Activated naive CD8-positive, alpha-beta T cell treated with anti-CD3 and anti-CD28 coated beads, Interleukin-2, amount 50 U/mL, for 16 hours (primary cell): ENCODE measurements at places on chromosomes 13 and 19.

DNA sequence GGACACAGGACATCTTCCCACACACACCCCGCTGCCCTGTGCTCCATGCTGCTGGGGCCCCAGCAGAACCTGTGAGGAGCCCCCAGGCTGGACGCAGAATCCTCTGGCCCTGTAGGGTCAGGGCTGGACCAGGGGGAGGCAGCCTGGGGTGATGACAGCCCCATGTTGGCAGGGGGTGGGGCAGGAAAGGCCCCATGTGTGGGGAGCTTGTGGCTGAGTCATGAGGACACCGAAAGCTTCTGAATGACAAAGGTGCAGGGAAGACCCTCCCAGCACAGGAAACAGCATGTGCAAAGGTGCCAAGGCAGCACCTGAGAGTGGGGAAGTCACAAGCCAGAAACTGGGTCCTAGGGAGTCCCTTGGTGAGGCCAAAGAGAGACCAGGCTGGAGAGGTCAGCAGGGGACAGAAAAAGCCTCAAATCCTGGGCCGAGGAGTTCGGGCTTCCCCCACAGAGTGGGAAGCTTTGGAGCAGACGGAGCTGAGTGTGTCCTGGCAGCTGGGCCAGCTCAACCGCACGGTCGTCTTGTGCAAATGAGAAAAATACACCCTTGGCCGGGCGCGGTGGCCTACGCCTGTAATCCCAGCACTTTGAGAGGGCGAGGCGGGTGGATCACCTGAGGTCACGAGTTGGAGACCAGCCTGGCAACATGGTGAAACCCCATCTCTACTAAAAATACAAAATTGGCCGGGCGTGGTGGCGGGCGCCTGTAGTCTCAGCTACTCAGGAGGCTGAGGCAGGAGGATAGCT lies 17.5 kb downstream of the ATP8B3 start:
- DNase-seq, result no peak

GRCh38 chr19:11963566-11964355 lies 1.1 kb upstream of the ZNF763 start:
- peak; percentile 50 for DNase-seq

DNA sequence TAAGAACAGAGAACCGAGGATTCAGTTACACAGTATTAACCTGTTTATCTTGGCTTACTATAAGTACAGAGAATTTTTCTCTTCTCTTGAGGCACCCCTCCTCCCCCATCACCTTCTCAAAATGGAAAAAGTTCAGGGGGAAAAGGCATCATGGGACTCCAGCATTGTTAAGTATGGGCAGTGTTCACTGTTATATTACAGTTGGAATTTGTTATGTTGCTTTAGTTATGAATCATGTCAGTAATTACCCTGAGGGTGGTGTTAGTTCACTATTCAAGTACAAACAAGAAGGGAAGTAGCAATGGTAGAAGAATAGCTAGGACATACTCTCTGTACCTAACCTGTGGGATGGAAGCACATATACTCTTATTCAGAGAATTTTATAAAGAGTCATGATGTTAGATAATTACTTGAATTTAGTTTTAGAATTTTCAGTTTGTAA lies 12.0 kb downstream of the LPAR6 start:
- DNase-seq, result no peak

DNA sequence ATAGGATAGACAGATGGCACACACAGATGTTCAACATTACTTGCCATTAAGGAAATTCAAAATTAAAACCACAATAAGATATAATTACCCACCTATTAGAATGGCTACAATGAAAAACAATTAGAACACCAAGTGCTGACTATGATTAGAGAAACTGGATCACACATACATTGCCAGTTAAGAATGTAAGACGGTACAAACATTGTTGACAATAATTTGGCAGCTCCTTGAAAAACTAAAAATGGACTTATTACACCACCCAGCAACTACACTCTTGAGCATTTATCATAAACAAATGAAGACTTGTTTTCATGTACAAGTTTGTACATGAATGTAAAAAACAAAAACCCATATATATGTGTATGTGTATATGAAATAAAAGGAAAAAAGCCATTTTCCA lies 13.7 kb downstream of the ZNF461 start:
- no peak for DNase-seq

GRCh38 chr13:44903574-44903985 lies 85.7 kb downstream of the NUFIP1 start:
- DNase-seq, result no peak

- DNase-seq, result no peak
Observed at GRCh38 chr19:48512504-48513288, 1.1 kb upstream of the LMTK3 start.

GRCh38 chr19:38135150-38135998 lies 88.6 kb downstream of the DPF1 start:
- DNase-seq, result no peak

DNA sequence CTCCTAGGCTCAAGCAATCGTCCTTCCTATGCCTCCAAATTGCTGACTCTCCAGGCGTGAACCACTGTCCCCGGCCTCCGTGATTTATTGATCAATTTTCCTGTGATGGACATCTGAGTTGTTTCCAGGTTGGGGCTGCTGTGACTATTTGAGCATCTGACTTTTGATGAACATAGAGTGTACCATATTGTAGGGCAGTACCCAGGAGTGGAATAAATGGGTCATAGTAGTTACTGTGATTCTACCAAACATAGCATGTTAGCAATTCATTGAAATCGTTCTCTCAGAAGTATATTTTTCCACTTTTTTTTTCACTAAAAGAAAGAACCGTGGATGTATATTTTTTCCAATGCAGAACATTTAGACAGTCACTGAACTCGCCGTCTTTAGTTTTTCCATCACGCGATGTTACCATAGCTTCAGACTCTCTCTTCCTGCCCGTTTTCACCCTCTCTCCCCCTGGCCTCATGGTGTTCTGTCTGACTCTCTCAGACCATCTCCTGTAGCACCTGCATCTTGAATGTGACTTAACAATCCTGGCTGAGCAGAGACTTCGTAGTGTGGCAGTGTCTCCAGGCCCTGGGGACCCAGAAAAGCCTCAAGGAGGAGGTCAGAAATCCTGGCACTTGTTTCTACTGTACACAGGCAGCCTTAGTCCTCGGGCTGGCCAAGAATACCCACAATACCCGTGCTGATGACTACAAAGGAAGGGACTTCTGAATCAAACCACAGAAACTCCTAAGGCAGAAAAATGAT lies 3.2 kb upstream of the RASGRP4 start:
- DNase-seq, result no peak

DNA sequence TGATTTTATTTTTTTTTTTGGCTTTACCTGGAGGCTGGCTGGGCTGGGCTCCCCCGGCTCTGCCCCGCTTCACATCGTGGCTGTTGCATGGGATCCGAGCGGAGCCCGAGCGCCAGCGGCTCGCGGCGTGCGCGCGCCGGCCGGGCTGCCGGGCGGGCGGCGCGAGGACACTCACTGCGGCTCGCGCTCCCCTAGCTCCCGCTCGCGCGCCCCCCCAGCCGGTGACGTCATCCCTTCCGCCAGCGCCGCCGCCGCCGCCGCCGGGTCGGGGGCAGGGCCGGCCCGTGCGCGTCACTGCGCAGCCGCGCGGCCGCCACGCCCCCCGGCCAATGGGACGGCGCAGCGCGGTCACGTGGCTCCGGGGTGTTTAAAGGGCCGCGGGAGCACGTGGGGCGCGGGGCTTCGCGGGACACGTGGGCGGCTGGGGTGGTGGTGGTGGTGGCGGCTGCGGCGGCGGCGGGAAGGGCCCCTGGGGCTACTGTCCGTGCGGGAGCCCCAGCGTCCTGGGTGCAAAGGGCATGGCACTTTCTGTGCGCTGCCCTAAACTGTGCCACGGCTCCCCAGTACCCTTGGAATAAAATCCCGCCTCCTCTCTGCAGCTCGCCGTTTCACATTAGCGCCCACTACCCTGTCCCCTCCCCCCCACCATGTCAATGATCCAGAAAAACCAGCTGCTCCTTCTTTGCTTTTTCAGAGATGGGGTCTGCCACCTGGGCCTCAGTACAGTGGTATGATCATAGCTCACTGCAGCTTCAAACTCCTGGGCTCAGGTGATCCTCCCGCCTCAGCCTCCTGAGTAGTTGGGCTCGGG lies at the start of gene PTPRS:
Gene PTPRS, minus strand, starts transcription at position 176 of the 811 bp plus-strand sequence. CDS start 54,672 bp downstream, outside the sequence.
- peak; percentile 52 for DNase-seq

DNA sequence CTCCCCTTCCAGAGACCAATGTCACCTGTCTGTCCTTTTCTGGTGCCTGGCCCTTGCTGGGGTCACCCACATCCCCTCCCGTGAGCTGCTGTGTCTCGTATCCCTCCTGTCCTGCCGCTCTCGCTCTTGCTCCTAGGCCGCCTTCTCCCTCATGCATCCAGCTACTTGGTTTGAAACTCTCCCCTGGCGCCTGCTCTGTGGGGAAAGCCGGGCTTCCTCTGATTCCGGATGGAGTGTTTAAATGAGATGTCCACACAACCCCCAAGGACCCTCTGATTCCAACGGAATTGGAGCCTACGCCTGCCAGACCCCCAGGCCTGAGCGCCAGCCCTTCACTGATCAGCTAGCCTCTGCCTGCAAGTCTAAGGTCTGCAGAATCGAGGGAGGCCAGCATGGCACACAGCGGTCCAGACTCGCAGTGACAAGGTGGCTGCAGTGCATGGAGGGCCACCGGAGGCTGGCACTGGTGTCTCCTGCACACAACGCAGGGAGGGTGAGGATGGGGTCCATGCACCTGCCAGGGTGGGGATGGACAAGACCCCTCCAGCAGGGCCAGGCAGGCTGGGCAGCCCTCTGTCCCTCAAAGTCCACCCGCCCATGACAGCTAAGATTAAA lies 47.2 kb downstream of the RFX2 start:
- no peak for DNase-seq

DNA sequence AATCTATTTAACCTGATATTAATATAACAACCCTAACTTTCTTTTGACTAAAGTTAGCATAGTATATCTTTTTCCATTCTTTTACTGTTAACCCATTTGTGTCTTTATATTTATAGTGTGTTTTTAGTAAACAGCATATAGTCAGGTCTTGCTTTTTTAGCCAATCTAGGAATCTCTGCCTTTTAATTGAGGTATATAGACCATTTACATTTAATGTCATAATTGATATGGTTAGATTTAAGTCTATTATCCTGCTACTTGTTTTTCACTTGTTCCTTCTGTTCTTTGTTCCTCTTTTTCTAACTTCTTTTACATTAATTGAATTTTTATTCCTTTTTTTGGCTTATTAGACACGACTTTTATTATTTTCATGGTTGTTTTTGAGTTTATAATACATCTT lies 174.4 kb downstream of the KCTD15 start:
- no peak for DNase-seq

GRCh38 chr13:37302686-37303085 lies 197.2 kb upstream of the CSNK1A1L start:
- DNase-seq, result no peak

GRCh38 chr13:82803341-82803740 lies 1078.9 kb downstream of the SLITRK1 start:
- DNase-seq, result no peak

GRCh38 chr13:29547153-29547552 lies 48.3 kb downstream of the SLC7A1 start:
- no peak for DNase-seq

DNA sequence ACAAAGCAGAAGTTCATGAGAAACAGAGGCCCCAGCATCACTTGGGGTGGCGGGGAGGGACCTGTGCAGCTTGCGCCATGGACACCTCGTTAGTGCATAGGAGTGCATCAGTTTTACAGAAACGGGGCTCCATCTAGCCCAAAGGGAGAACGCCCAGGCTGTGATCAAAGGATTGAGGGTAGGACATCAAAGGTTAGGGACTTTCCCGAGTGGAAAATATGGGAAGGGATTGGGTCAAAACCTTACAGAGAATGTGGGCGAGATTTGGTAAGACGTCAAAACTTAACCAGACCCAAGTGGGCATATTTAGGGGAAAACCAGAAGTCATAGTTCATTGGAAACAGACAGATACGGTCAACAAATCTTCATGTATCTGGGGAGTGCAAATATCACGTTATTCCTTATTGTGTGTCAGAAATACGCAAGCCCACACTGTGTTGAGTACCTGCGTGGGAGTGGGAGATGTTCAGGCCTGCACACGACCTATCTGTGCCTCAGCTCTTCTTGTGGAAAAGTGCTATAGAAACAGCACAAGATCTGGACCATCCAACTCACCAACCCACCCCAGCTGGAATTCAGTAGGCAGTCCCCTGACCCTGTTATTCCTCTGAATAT lies 9.4 kb upstream of the GRAMD1A start:
- DNase-seq, result no peak
